ENCODE measurements at places on chromosomes 7 and 10.
A peak's percentile ranks its signal among the peaks of the same experiment; 100 is the strongest.

- DNase-seq = no peak
These were observed 221.9 kb upstream of the INHBA start for GRCh38 chr7:41924796-41925195.

- no peak for DNase-seq
These were observed 236.4 kb upstream of the SP4 start for GRCh38 chr7:21191321-21192073.

DNA sequence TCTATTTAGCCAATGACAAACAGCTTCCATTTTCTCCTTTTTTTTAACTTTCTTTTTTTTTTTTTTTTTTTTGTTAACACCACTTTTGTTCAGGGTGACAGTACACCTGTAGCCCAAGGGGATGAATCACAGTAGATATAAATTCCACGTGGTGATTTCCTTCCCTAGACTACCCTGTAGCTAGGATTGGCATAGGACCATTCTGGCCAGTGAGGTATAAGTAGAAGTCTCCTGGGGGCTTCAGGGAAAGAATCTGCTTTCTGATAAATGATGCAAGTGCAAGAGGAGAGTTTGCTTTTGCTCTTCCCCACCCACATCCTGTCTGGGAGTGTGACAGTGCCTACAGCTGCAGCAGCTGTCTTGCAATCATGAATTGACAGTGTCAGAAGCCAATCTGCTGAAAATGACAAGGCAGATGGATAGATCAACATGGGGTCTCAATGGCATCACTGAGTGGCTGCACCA lies 63.2 kb upstream of the TOMM7 start:
- DNase-seq = peak; percentile 15

DNA sequence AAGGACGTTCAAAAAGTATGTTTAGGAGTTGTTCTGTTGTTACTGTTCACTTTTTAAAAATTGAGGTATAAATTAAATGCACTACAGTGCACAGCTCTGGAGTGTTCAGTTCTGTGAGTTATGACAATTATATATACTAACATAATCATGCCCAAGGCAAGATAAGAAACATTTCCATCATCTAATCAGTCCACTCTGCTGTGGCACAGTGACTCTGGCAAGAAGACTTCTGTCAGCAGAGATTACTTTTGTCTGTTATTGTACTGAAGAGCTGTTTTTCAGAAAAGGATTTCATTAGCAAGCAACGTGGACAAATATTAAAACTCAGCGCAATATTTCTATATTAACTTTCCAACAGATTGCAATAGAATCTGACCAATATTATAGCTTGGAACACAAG lies 32.0 kb downstream of the ICA1 start:
- no peak for DNase-seq

DNA sequence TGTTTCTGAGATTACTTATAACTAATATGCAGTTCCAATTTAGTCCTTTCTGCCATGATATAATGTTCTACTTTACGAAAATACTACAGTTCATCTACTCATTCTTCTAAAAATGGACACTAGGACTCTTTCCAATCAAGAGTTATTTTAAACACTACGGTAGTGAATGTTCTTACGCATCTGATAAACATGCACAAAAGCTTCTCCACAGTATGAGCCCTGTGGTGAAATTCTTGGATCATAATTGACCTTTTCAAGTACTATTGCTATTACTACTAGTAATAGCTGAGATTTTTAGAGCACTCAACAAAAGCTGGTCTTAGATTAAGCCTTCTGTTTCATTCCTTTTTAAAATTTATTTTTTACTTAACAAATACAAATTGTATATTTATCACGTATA lies 106.4 kb downstream of the CH25H start:
- no peak for DNase-seq

GRCh38 chr7:24995466-24995865 lies 15.5 kb upstream of the OSBPL3 start:
- DNase-seq = no peak

DNA sequence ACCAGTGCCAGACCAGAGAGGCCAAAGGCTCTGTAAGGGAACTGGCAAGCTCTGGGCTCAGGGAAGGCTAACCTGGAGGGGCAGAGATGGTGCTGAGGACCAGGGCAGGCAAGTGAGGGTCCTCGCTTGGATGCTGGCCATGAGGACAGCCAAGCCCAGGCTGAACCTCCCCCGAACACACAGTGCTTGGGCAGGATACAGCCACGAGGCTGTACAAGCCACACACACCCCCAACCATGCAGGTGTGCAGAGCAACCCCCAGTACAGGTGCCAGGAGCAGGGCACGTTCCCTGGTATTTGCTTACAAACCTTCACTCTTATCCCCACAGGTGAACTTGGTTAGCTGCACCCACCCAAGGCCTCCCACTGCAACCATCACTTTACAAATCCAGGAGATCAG lies 185.7 kb downstream of the GRID1 start:
- no peak for DNase-seq

DNA sequence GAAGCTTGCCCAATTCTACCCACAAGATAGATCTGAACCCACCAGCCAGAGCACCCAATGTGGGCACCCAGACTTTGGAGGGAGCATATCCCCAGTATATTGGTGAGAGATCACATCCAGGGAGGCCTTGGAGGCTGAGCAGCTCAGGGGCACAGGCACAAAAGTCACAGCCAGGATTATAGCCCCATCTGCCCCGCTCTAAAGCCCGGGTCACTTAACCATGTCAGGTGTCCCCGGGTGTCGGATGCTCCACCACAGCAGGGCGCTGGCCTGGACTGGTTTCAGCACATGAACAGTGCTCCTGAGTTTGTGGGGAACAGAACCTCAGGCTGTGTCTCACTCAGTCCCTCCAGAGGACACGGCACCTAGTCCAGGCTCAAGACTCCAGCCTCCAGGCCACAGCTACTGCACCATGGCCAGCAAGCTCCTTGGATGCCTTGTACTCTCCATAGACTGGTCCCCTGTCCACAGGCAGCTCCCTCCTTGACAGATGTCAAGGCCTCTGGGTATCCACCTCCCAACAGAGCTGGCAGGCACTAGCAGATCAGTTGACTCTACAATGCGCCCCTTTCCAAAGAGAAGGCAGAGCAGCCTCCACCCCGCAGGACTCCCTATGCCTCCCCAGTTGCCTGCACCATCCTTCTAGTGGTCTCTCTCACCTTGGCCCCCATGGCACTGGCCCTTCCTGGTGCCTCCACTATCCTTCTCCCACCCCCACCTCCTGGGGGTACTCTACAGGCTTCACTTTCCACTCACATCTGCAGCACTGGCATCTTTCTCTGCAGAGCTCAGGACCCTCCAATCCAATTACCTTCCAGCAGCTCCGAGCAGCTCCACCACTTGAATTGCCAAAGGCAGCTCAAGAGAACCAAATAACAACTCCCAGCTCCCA lies 306.0 kb downstream of the GRID1 start:
- DNase-seq = no peak

DNA sequence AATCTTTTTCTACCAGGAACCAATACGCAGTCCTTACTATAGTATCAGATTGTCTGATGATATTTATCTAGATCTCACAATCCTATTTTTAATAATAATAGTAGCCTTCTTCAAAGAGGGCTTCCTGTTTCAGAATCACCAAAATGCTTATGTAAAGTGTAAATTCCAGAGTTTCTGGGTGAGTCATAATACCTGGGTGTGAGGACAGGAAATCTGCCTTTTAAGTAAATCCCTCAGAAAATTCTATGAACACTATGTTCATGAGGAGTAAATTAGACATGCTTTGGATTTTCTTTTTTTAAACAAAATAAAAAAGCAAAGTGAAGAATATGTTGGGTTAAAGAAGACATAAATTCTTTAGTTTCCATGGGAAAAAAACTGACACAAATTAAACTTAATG lies 20.5 kb downstream of the DKK1 start:
- DNase-seq = no peak

DNA sequence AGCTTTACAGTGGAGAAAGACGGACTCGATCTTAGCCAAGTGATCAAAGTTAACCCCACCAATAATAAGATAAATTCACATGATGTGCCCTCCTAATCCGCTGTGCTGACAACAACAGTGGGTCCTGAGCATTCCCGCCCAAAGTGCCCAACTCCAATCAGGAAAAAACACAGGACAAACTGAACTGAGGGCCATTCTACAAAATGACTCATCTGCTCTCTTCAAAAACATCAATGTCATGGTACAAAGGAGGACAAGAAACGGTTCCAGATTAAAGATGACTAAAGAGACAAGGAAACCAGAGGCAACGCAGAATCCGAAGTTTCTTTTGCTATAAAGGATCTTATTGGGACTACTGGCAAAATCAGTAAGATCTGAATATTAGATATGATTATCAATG lies 79.4 kb downstream of the CTBP2 start:
- no peak for DNase-seq

DNA sequence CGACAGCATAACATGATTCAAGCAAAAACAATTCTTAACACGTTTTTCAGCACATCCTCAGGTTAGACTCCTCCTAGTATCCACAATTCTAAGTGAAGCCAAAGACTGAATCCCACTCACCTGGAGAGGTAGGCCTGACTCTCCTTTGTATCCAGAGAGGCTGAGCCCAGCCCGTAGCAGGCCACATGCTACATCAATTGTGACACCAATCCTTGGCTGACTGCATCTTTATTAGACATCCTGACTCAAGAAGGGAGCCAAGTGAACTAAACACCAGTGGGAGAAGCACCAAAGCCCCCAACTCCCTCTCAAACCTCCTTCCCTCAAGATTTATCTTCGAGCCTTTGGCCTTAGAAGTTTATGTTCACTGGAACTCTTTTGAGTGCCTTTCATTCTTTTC lies 125.5 kb upstream of the PDLIM1 start:
- no peak for DNase-seq

DNA sequence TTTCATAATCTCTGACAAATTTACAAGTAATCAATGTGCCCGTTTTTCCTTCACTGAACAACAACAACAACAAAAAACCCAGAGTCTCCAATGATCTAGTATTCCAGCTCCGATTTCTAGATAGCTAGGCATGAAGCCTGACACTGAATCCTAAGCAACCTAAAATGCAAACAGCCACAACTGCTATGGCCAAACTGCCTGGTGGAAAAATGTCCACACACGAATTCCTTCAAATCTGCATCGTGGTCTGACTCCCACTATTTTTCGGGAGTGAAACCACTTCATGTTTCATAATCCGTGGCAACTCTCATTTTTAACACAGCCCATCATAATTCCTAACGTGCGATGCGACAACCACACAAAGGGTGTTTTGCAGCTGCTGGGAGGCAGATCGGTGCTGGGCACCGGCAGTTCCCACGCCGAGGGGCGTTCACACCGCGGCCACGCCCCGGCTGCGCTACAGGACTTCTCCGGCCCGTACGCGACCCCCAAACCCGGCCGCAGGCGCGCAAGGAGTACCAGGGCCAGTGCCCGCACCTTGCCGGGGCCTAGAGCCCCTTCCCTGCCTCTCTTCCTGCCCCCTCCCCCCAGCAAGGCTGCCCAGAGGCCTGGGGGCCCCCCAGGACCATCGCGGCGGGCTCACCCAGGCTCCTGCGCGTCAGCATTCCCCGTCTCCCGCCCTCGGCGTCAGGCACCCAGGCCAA lies 814 bp downstream of the RUFY2 start:
- peak; percentile 8 for DNase-seq

DNA sequence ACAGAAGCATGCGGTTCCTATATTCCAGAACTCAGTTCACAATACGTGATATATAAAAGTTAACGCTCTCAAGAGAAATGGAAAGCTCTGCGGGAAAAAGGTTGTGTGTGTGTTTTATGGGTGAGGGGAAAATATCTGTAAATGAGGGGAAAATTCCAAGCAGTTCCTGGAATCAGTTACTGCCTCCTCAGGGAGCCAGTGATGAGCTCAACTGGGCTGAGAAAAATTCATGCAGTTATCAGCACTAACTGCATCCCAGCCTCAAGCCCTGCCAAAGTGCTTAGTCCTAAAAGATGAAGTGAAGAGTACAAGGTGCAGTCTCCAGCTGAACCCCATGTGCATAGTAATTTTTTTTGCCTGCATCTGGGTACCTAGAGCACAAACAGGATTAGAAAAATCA lies 191.9 kb downstream of the CDK14 start:
- no peak for DNase-seq

DNA sequence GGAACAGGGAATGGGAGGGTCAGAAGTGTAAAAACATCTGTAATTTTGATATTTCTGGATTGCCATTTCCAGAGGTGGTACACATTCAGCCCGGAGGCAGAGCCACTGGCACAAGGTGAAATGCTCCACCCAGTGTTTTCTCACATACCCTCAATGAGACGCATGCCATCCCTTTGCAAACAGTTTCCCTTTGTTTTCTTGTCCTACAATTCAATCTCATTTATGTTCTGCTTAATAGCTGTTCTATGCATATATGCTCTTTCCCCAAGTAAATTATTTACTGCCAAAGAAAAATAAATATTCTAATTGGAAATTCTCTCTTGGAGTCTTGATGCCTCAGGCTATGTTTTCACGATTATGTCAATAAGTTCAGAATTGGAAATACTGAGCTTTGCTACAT lies 369.7 kb upstream of the AKR1E2 start:
- no peak for DNase-seq

DNA sequence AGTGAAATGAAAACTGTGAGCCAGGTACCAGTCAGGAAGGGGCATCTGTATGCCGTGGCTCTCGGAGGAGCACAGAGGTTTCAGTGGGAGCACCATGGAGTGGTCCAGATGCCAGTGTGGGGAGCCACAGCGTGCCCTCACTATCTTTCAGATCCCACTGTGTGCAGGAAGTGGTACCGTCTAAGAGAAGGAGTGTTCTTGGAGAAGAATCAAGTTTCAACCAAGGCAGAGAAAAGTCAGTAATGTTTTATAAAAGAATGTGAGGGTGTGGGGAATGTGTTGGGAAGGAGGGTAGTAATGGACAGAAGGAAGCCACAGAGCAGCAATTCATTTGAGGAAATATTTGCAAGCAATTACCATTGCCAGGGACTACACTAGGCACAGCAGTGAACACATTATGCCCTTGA lies 35.6 kb downstream of the PRKAR2B start:
- no peak for DNase-seq

GRCh38 chr10:131533846-131534526 lies 222.5 kb upstream of the TCERG1L start:
- DNase-seq = no peak

DNA sequence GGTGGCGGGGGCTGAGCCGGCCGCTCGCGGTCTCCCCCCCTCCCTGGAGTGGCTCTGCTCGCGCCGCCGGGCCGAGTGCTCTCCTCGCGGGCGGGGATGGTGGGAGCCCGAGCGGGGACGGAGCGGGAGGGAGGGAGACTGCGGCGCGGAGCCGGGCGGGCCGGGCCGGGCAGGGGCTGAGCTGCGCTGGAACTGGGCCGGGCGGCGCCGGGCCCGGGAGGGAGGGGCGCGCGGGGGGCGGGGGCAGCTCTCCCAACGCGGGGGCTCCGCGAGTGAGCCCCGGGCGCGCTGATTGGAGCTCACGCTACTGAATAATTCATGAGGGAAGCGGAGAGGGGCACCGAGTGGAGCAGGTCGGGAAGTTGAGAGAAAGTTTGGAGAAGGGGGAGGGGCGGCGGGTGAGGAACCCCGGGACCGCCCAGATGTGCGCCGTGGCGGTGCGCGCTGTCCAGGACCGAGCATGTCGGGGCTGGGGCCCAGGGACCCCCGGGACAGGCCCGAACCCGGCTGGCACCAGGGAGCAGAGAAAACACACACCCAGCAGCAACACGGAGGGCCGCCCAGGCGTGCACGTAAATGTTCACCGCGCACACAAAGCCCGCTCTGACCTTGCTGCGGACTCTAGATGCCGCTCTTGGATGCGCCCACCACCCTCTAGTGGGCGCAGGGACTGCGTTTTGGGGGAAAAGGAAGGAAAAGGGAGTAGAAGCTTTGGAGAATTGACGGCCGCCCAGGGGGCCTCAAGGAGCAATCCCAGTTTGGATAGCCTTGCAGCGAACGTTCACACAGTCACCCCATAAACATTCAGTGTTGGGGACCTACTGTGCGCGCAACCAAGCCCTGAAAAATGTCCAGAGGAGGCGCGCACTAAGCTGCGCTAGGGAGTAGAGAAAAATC lies at the start of gene EPHB4:
TSS of gene EPHB4 (minus strand) at position 194 of the 897 bp plus-strand sequence. CDS start 493 bp downstream, outside the sequence.
- no peak for DNase-seq

GRCh38 chr10:129908406-129908805 lies 55.7 kb downstream of the EBF3 start:
- DNase-seq = no peak
